Memory B cell (primary cell): ENCODE measurements at places on chromosomes 7 and 10.

GRCh38 chr10:109029870-109030269 lies 893.4 kb downstream of the XPNPEP1 start:
- no peak for DNase-seq

- DNase-seq = peak; percentile 15
Measured at GRCh38 chr10:17428351-17429097, 25.9 kb downstream of the ST8SIA6 start.

DNA sequence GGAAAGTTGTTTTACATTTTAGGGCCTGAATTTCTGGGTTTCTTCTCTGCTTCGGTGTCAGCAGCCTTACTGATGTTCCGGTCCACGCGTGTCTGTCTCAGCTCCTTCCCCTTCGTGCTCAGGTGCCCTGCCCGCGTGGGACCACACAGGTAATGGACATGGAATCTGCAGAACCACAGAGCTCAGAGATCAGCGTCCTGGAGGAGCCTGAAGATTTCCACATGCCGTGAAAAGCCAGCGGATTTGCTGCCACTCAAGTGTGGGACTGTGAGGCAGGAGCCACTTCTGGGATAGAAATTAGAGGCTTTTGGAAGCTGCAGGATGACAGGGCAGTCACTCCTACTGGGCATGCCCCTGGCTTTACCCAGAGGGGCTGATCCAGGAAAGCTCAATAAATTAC lies 666.1 kb upstream of the FOXK1 start:
- no peak for DNase-seq

DNA sequence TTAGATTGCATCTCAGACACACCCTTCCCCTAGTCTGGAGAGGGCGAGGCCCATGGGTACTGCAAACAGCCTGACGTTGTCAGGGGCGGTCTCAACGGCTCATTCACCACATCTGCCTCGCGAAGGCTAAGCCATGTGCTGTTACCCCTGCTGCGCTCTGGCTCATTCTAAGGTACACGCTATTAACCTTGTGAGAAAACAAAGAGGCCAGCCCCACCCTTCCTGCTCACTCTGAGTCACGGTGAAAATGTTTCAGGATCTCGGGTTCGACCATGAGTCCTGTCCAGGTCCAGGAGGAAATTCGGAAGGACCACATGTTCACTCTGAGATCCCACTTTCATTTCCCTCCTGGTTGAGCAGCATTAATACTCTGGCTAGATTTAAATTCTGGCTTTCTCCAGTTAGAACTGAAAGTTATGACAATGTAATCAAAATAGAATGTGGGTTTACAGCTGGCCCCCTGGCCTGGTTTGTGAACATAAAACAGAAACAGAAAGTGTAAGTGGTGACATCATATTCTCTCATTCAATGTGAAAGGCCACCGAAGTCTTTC lies 55.2 kb downstream of the EGFR start:
- peak; percentile 23 for DNase-seq

GRCh38 chr10:84178160-84178609 lies 4.6 kb downstream of the GPR15LG start:
- no peak for DNase-seq

DNA sequence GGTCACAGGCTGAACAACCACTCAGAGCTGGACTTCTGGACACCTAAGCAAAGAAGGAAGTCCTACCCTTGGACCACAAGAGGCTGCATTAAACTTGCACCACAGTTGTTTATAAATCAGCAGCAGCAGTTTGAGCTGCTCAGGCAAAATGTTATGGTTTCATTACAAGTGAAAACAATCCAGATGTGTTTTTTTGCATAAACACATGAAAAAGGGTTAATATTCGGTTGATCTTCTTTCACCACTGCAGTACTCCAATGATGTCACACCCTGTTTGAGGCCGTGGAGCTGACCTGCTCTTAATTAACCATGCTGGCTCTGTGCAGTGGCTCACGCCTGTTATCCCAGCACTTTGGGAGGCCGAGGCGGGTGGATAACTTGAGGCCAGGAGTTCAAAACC lies 490.8 kb upstream of the CELF2 start:
- no peak for DNase-seq

DNA sequence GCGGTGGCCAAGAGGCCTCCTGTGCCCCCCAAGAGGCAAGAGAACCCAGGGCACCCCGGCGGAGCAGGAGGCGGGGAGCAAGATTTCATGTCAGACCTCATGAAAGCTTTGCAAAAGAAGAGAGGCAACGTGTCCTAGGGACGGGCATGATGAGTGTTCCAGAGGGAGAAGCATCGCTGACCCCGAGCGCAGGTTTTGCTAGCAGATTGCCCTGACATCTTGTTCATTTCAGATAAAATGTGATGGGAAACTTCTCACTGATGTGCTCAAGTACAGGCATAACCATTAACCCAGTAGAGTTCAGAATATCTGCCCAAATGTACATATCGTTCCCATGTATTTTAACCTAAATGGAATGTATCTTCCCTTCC lies 129.2 kb downstream of the APBB1IP start:
- no peak for DNase-seq

DNA sequence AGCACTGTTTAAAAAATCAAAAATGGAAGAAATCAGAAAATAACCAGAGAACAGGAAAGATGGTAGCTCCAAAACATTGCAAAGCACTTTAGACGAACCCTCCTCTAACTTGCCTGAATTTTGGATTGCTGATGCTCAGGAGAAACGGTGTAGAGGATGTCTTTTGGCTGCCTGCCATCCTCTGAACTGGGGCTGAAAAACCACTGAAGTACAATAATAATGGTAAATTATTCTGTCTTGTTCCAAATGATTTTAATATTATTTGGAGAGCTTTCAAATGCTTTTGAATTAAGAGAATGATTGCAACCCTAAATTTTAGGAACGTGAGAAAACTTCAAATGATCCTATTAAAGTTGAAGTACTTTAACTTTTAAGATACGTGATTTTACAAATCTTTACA lies 167.3 kb upstream of the SLC13A1 start:
- no peak for DNase-seq

- DNase-seq = no peak
Measured at GRCh38 chr7:107213945-107214344, 45.1 kb downstream of the HBP1 start.

DNA sequence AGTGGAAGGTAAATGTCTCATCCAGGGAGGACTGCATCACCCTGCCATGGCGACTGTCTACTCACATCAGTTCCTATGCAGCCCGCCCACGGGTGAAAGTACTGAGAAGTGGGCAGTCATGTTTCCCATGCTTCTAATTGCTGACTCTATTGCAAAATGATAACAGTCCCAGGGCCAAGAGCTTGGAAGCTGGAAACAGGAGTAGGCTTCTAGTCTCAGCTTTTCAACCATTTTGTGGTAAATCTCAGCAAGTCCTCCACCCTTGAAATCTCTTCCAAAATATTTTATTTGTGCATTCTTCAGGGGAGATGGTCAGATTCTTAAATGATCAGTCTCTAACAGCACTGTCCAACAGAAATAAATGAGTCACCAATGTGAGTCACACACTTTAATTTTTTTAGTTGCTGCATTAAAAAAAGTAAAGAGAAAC lies 48.1 kb upstream of the TARP start:
- DNase-seq = no peak

- no peak for DNase-seq
Measured at GRCh38 chr7:8249121-8249520, 12.8 kb downstream of the ICA1 start.

DNA sequence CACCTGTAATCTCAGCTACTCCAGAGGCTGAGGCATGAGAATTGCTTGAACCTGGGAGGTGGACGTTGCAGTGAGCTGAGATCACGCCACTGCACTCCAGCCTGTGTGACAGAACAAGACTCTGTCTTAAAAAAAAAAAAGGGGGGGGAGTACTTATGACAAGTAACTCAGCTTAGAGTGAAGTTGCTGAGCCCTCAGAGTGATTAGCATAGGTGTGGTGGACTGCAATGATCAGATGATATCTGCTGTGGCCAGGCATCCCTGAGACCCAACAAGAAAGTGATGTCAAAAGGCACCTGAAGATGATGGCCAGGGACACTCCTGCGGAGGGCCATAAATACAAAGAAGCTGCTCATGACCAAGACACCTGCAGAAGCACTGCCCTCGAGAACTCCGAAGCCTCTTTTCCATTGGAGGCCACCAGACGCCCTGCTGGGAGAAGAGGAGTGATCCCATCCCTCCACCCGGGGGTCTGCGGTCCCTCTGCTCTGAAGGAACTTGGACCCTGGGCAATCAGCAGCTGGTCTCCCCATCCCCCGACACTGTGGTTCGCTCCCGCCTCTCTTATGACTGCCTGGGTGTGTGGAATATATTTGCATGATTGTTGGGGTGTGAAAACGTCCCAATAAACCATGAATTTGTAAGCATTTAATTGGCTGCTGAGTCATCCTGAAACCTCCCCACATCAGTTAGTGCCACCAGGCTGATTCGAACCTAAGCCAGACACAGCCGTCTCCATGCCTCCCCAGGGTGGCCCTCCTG lies 46.0 kb downstream of the RASGEF1A start:
- DNase-seq = no peak

DNA sequence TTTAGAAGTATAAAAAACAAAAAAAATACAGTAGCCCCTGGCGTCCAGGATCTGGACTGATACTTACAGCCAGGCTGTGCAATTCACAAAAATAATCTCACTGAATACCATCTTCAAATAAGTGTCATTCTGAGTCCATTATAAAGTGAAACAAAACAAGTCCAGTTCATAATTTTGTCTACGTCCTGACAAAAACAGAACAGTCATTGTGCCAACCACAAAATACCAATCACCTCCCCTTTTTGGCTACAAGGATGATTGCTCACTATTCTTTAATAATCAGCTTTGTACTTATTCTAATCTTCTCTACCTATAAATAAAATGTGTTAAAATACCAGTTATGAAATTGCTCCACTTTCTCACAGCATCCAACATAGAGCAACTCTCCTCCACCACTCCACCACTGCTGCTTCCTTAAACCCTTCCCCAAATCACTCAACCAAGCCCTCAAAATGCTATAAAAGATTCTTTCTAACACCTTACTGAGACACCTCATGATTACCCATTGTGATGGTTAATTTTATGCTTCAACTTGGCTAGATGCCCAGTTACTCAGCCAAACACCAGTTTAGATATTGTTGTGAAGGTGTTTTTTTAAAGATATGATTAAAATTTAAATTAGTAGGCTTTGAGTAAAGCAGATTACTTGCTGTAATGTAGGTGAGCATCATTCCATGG lies 479.8 kb upstream of the SEMA3A start:
- DNase-seq = no peak
